Coronary artery (tissue), 2 donors: ENCODE measurements at places on chromosomes 5 and 9.

GRCh38 chr5:86757824-86758223, 140.1 kb downstream of the COX7C start:
- no peak for DNase-seq

DNA sequence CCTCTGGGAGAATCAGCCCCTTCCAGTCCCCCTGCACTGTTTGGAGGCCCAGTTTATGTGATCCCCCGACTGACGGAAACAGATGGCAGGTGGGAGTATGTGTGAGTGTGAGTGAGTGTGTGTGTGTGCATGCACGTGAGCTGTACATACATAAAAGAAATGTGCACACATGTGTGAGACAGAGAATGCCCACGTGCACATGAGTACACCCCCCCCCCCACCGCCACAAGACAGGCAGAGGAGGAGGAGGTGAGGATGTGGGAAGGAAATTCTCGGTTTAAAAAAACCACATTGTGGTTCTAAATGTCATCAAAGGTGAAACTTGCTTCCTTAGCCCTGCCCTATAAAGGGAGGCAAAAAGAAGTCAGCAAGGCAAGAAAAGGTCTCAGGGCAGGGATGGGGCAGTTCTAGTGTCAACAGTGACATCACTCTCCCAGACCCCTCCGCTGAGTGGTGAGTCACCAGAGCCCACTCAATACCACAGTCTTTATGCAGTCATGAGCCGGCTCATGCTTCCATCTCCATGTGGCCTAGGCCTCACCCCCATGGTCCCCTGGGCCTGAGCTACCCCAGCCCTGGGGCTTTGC, 79.2 kb upstream of the HSPA9 start:
- DNase-seq, result no peak

DNA sequence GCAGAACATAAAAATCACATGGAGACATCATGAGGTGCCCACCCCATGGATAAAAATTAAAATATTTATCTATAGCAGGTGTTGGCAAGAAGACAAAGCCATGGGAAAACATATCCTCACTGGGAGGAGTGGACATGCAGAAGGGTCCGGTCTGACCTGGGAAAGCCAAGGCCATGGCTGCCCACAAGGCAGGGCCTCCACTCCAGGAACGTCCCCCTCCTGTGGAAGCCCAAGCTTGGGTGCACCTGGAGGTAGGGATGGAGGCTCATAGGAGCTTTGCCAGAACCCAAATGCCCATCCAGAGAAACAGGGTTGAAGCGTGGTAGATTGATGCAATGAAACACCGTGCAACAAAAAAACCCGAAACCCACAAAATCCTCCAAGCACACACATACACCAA, 81.4 kb upstream of the COL5A1 start:
- DNase-seq, result peak; percentile 57

GRCh38 chr5:62333250-62333794, 27.3 kb downstream of the KIF2A start:
- DNase-seq, result no peak

GRCh38 chr5:120988491-120988890, 524.4 kb downstream of the PRR16 start:
- no peak for DNase-seq

DNA sequence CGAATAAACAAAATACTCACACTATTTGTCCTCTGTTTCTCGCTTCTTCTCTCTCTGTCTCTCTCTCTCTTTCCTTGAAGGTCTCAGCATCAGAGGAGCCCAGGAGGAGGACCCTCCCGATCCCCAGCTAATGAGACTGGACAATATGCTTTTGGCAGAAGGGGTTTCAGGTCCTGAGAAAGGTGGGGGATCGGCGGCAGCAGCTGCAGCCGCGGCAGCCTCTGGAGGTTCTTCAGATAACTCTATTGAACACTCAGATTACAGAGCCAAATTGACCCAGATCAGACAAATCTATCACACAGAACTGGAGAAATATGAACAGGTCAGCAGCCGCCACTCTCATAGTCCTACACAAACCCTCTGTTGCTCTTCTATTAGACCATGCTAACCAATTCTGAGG, 168.4 kb downstream of the PBX3 start:
- no peak for DNase-seq

GRCh38 chr9:81584099-81584498, 105.2 kb downstream of the TLE1 start:
- DNase-seq, result no peak

- DNase-seq, result no peak
These were observed 145.3 kb upstream of the SMARCA2 start for GRCh38 chr9:1869843-1870242.

DNA sequence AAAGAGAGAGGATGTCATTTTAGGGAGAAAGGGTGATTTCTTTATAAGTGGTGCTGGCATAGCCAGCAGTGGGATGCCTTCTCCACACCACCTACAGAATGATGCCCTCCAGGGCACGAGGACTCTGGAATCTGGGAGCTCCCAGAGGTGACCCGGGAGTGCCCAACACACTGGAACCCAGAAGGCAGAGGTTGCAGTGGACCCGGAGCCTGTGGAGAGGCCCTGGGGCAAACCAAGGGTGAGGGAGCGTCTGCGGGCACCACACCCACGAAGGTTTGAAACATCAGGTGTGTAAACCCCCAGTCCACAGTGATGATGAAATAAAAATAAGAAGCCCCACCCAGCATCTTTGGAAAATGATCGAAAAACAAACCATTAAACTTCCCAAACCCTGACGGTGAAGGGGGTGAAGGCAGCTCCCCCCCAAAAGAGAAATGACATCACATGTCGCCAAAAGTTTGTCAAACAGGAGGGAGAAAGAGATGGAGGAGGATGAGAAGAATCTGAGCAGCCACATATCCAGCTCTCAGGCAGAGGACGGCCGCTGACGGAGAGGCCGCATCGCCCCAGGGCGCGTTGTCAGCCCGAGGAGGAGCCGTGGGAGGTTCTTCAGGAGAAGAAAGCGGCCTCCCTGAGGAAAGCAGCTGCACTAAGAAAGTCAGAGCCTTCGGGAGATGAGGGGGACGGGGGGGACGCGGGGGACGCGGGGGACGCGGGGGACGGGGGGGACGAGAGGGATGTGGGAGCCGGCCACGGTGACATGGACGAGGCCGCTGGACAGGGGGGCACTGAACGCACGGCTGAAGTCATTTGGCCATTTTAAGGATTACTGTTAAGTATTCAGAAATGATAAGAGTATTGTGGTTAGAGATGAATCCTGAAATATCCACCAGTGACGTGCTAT, 43.1 kb upstream of the NSMF start:
- DNase-seq, result no peak

GRCh38 chr5:170642776-170643436, 139.1 kb downstream of the KCNIP1 start:
- DNase-seq, result peak; percentile 38

DNA sequence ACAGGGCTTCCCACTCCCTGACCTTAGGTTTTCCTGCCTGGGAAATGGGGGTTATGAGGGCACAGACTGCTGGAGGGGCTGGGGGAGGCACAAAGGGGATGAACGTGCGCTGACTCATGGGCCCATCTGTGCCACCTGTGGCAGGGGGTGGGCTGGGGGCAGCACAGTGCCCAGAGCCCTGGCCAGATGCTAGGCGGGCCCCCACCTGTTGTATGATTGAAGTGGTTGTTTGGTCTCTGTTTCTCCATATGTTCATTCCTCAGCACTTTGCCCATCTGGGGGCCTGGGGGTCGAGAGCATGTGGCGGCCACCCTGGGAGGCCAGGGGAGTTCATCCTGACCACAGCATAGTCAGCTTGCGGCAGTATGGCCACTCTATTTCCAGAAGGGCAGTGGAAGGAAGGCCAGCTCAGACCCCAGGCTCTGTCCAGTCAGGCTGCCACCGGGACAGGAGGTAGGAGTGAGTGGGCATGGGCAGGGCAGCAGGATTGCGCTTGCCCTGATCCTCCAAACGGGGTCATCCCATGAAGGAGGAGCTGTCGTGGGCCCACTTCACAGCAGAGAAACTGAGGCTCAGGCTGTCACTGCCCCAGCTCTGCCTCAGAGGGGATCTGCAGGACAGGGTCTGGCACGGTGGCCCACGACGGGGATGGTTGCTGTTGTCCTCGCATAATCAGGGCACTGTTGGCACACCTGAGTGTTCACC, 841 bp upstream of the NINJ1 start:
- no peak for DNase-seq

- no peak for DNase-seq
These were observed 4.4 kb downstream of the NEURL1B start for GRCh38 chr5:172645271-172646055.

- DNase-seq, result no peak
These were observed 13.6 kb downstream of the MTMR12 start for GRCh38 chr5:32299059-32299677.

- no peak for DNase-seq
These were observed 17.3 kb downstream of the CTXN3 start for GRCh38 chr5:127666043-127666716.

- no peak for DNase-seq
These were observed 2.6 kb upstream of the SEMA6A start for GRCh38 chr5:116577064-116577788.

DNA sequence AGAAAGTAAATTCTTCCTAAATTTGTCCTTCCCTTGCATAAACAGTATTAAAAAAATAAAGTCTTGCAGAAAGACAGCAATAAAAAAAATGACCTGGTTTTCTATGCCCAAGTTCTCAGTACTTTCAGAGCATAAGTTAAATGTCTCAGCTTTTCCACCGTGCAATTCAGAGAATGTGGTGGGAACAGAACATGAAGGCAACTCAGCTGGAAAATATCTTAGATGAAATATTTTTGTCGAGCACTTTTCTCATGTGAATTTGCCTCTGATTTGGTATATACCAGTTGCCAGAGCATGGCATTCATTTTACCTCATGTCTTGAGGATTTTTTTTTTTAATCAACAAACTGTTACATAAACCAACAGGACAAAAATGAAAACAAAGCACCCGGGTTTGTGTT, 176.1 kb downstream of the CETN3 start:
- DNase-seq, result no peak
